ENCODE measurements at places on chromosomes 4 and X. TPM values are rescaled to one million over a fixed set of nuclear protein-coding genes. Genes with fewer than 3 reads are reported as not detected.

- DNase-seq, result no peak
Observed at GRCh38 chr4:129233691-129234090, 137.7 kb downstream of the C4orf33 start.

GRCh38 chrX:40644176-40644575 is 3.2 kb downstream of the CXorf38 start:
- DNase-seq, result no peak

GRCh38 chrX:70969635-70970481 is 39.0 kb upstream of the SLC7A3 start:
- DNase-seq, result no peak

DNA sequence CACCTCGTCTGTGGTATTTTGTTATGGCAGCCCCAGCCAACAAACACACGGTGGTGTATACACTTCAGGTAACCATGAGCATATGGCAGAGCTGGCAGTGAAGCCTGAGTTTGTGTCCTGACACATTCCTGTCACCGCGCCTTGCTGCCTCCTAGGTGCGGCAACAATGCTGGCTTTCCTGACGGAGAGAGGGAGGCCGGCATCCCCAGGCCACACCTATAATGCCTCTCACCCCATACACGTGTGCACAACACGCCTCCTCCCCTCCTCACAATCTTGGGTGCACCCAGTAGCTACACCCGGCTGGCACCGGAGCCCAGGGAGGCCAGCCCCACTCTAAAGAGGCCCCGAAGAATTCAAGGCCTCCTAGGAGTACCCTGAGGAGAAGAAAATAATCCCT is 158.5 kb downstream of the NSUN7 start:
- DNase-seq, result no peak

DNA sequence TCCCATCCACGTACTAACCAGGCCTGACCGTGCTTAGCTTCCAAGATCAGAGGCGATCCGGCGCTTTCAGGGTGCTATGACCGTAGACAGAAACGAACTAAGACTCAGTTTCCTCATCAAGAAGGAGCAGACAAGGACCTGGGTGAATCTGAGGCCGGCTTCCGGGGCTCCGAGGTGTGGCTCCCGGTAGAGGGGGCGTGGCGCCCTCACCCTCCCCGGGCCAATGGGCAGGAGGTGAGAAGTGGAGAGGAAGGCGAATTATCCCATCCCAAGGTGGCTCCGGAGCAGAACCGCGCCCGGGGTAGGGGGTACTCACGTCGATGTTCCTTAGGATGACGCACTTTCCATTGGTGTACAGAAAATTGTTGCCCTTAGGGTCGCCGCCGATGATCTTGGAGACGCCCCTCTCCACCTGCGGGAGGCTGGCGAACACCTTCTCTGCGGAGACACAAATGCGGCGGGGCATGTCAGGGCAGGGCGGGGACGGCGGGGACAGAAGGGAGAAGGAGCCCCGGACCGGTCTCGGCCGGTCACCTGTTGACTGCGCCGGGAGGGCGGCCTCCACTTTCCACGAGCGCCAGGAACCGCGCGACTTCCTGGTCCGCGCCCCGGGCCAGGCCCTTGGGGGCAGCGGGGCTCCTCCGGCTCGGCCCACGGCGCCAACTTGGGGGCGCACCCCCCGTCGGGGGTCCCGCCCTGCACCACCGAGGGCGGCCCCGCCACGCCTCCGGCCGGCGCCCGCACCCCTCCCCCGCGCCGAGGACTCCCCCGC is 616 bp downstream of the WDR1 start:
- DNase-seq, result no peak

DNA sequence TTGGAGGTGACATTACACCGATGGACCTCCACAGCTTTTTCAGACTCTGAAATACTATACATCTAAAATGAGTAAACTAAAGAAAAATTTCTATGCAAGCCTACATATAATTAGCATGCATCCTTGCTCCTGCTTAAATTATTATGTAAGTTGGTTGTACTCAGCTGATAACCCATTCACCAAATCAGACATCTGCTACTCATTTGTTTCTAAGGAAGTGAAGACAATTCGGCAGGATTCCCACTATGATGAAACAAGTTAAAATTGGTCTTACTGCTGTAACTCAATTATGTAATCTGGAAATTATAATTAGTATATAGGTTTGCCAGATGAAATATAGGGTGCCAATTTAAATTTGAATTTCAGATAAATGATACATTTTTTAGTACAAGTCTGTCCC is 59.5 kb upstream of the FGF13 start:
- DNase-seq, result no peak

GRCh38 chrX:128759745-128760144 is 707.5 kb upstream of the ACTRT1 start:
- DNase-seq, result no peak

DNA sequence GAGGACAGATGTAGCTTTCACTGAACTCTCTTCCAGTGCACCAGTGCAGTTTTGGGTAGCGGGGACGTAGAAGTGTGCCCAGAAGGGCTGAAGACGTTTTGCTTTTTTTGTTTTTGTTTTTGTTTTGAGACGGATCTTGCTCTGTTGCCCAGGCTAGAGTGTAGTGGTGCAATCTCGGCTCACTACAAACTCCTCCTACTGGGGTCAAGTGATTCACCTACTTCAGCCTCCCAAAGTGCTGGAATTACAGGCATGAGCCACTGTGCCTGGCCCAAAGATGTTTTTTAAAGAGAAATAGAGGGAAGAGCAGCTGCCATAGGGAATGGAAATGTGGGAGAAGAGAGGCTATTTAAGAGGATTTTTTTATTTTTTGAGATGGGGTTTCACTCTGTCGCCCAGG is 74.4 kb upstream of the ACSL1 start:
- DNase-seq, result no peak

DNA sequence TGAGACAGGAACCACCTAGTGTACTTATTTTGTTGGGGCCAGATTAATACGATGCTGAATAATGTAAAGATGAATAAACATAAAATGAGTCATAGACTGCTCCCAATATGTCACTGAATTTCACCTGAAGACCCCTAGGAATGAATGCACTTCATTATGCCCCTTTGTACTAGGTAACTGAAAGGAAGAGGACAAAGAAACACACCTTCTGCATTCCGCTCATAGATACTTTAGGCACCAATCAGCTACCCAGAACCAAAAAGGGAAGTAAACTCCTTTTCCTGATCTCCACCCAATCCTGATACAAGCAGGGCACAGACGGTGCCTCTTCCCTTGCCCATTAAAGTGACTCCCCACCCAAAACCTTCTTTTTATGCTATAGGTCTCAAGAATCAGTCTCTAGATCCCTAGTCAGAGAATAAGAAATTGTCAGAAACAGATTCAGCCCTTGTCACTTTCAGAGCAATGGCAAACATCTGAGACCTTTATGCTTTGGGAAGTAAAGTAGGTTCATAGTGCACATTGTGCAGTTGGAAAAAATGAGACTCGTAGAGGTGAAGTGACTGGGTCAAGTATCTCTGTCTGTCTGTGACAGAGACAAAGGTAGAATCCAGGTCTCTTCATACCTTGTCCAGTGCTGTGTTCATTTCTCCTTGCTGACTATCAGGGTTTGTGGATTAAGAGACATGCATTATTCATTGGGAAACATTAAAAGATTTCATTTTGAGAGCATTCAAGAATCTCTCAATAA is 2.3 kb downstream of the GPR174 start:
- DNase-seq, result no peak

DNA sequence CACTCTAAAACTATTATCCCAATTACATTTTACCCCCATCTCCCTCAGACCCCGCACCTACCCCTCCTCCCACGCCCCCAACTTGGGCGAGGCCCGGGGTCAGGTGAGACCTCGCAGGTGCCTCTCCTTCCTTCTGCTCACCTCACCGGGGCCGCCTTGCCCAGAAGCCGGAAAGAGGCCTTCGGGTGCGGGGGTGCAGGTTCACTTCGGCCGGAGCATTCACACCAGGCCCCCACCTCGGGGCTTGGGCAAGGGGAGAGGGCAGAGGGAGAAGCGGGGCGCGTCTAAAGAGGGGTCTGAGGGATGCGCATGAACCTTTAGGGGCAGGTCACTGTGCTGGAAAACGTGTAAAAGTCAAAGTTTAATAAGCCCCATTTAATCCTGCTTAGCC is 427 bp downstream of the ZNF182 start:
- no peak for DNase-seq

DNA sequence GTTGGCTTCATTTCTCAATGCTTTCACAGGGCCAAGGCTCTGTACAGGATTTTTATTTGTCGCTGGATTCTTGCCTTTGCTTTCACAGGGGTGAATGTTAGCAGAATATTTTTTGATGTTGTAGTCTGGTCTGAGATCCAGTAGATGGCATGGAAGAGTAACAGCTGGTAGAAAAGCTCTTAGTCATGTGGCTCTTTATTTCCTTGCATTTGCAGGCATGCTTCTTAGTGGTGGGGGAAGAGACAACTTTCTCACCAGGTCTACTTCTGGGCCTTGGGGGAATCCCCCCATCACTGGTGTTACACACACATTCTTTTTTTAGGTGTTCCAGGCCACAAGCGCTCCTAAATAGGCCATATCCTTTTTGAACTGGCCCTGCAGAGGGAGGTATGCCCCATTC is 58.2 kb upstream of the DKK2 start:
- DNase-seq, result peak; percentile 0

- DNase-seq, result no peak
Observed at GRCh38 chrX:153333266-153333665, 687 bp upstream of the ZNF275 start.

Gene NEK1
- 13.2 TPM for total RNA-seq

Gene PABPC5
- total RNA-seq, result 1.7 TPM

Gene PLAC8
- total RNA-seq, result 0.21 TPM

Gene SPOCK3
- 1.4 TPM for total RNA-seq

Gene LRIT3
- total RNA-seq, result 0.08 TPM

Gene PROM1
- 69.0 TPM for total RNA-seq

Gene TCEAL6
- total RNA-seq, result not detected

Gene SPACA5
- not detected for total RNA-seq

Measured in kidney epithelial cell (primary cell).